ENCODE measurements at places on chromosomes 16 and 17.

DNA sequence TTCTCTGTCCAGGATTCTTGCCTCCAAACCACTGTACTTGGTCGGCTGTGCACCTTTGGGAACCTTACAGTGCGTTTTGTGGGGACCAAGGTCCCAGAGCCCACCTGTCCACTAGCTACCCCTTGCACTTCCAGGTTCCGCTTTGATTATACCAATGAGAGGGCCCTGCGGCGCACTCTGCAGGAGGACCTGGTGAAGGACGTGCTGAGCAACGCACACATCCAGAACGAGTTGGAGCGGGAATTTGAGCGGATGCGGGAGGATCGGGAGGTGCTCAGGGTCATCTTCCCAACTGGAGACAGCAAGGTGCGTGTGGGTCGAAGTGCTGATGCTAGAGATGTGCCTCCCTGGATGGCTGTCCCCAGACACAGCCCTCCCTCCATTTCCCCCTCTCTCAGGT lies 18.8 kb downstream of the POLR2A start:
- no peaks in the 10 kb centered on the region for H3K27me3 ChIP-seq
- no peaks in the 10 kb centered on the region for H3K4me1 ChIP-seq
- H3K4me3 ChIP-seq: no peak overlapping the region
- peaks cover 62% of the 10 kb centered on the region for H3K36me3 ChIP-seq
- H3K27ac ChIP-seq: no peak overlapping the region

- DNase-seq: peak; percentile 65
- peaks cover 22% of the 10 kb centered on the region for H3K4me1 ChIP-seq
- H3K27ac ChIP-seq: no peak overlapping the region
- H3K4me3 ChIP-seq: no peak overlapping the region
- H3K36me3 ChIP-seq: no peaks in the 10 kb centered on the region
- no peaks in the 10 kb centered on the region for H3K27me3 ChIP-seq
Observed at GRCh38 chr16:85029408-85029784, 1.8 kb downstream of the KIAA0513 start.

DNA sequence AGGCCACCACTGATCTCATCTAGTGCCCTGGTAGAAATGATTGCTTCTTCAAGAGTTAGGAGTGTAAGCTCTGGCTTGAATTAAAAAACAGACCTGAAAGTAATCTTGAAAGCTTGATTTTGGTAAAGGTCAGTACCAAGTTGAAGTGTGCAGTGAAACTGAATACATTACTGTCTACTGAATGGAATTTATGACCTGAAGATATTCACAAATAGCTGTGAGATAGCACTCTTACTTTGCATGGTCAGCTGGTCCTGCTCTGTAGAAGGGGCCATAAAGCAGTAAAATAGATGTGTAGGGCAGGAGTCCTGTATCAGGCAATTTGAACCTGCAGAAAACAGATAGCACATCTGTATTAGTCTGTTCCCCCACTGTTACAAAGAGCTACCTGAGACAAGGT lies 78.6 kb downstream of the MYH13 start:
- no peaks in the 10 kb centered on the region for H3K27me3 ChIP-seq
- H3K4me3 ChIP-seq: no peak overlapping the region
- DNase-seq: no peak
- H3K27ac ChIP-seq: no peak overlapping the region

GRCh38 chr16:29989111-29989858 lies 6.1 kb downstream of the HIRIP3 start:
- no peak overlapping the region for H3K27ac ChIP-seq
- peaks cover 87% of the 10 kb centered on the region for H3K36me3 ChIP-seq
- no peak for DNase-seq
- no peaks in the 10 kb centered on the region for H3K4me1 ChIP-seq
- no peak overlapping the region for H3K4me3 ChIP-seq
- no peaks in the 10 kb centered on the region for H3K27me3 ChIP-seq

DNA sequence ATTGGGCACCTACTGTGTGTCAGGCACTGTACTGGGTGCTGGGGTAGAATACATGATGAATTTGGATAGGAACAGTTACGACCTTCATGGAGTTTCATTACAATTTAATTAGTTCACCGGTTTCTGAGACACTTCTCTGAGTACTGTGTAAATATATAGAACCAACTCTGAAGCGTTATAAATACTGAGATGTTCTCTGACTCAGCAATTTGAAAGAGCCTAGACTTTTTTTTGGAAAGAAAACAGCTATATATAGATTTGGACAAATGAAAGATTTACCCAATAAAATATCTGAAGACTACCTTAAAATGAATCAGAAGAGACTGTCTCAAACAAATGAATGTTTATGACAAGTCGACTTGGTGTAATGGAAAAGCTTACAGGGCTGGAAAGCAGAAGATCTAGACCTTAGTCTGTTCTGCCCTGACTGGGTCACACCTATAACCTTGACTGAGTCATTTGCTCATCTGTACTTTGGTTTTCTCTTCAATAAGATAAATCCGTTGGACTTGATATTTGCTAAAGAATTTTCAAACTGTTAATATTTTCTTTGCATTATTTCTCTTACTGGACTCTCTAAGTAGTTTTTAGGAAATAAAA lies 4.6 kb upstream of the GAN start:
- peaks cover 2% of the 10 kb centered on the region for H3K4me1 ChIP-seq
- no peak overlapping the region for H3K27ac ChIP-seq
- DNase-seq: no peak
- H3K36me3 ChIP-seq: peaks cover 3% of the 10 kb centered on the region
- H3K27me3 ChIP-seq: no peaks in the 10 kb centered on the region

DNA sequence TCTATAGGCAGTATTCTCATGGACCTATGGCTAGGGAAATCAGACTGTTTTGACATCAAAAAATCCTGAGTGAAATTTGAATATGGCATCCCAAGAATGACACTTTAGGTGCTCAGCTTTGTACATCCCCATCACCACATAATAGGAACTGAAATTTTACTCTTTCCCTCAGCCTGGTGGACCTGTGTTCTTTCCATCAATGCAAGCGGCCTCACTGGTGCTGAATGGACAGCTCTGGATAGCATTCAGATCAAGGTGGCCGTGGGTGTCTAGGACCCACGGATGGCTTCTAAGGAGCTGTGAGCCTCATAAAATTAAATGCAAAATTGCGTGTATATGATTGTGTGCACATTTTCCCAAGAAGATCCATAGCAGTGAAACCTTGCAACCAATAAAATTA lies 152.6 kb downstream of the MAP2K6 start:
- no peaks in the 10 kb centered on the region for H3K27me3 ChIP-seq
- no peaks in the 10 kb centered on the region for H3K36me3 ChIP-seq
- no peak for DNase-seq
- no peak overlapping the region for H3K4me3 ChIP-seq
- H3K4me1 ChIP-seq: no peaks in the 10 kb centered on the region

- no peaks in the 10 kb centered on the region for H3K4me1 ChIP-seq
- H3K36me3 ChIP-seq: no peaks in the 10 kb centered on the region
- H3K27ac ChIP-seq: no peak overlapping the region
- no peak for DNase-seq
- no peak overlapping the region for H3K4me3 ChIP-seq
Observed at GRCh38 chr16:81834868-81835267, 55.8 kb downstream of the PLCG2 start.

GRCh38 chr17:16988749-16989229 lies 16.9 kb upstream of the TNFRSF13B start:
- H3K27ac ChIP-seq: no peak overlapping the region
- no peak overlapping the region for H3K4me3 ChIP-seq
- no peaks in the 10 kb centered on the region for H3K36me3 ChIP-seq
- no peaks in the 10 kb centered on the region for H3K27me3 ChIP-seq

DNA sequence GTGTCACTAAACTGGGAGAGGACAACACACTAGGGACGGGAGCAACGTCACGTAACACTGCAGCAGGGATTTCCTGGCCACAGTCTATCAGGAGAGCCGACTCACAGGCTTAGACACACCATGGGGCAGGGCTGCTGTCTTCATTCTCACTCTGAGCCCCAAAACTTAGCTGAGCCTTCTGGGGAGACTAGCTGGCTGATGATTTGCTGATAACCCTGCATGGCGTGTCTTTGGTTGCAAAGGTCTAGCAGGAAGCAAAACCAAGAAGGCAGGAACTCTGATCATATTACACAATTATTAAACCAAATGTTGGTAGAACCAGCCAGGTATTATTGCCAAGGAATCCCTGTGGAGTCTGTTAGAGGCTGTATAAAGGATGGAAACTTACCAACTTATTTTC lies 345.0 kb downstream of the SLC39A11 start:
- H3K4me1 ChIP-seq: no peaks in the 10 kb centered on the region
